ENCODE measurements at places on chromosomes 2 and 18.

- no peak for DNase-seq
Observed at GRCh38 chr2:9434489-9434888, 11.0 kb downstream of the CPSF3 start.

DNA sequence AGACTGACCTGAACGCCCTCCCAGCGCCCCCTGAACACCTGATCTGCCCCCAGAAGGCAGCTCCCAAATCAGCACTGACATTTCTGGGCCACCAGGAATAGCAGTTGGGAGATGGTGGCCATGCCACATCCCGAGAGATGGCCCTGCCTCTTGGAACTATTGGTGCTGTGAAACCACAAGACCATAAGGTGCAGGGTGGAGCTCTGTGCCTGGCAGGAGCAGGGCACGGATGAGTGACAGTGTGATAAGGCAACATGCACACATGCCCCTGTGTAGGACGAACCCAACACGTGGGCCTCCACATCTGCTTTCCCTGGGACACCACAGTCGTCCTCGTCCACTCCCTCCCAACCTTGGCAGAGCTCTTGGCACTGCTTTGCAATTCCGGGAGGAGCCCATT is 26.9 kb downstream of the ANO7 start:
- DNase-seq: no peak

DNA sequence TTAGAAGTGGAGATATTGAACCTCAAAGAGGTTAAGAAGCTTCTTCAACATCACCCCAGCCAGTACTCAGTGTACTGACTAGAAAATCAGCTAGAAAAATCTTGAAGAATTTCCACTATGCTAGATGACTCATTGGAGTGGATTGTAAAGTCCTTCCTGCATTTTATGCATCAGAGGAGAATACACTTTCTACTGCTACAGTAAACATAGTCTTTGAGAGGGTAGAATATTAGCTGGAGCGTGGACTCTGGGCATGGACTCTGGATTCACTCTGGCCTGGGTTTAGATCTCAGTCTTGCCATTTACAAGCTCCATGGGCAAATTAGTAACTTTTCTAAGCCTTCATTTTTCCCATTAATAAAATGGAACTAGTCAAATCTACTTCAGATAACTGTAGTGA is 215.9 kb downstream of the IRS1 start:
- DNase-seq: no peak

DNA sequence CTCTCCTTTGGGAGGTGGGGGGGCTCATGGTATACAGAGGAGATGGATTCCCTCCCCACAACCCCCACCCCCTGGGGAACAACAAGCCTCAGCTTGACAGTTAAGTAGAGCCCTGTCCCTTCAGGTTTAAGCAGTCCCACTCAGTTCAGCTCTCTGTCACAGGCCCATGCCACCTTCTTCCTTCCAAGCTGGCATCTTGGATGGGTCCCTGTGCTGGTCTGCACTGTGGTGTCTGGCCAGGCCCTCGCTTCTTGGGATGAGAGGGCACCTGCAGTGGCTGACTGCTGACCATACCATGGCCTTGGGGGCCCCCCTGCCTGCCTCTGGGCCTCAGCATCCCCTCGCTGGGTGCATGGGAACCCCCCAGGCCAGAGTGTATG is 20.4 kb upstream of the GPR17 start:
- DNase-seq: no peak

GRCh38 chr2:24843330-24843860 is 50.2 kb downstream of the CENPO start:
- DNase-seq: no peak

- no peak for DNase-seq
Observed at GRCh38 chr2:29834036-29834540, 87.3 kb downstream of the ALK start.

DNA sequence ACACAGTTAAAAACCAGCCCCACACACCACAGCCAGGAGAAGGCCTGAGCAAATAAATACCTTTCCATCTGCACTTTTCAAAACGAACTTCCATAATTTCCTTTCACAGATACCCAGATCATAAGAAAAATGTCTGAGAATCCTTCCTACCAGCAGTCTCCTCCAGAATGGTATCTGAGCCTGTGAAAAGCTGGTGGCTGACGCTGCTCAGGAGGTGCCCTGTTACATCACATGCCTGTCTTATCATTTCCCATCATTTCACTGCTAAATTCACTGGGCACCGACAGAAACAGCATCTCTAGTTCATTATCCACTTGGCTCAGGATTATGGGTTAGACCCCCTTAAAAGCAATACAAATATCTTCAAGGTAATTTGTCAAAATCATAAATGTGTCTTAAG is 4.4 kb downstream of the CRACDL start:
- DNase-seq: no peak

DNA sequence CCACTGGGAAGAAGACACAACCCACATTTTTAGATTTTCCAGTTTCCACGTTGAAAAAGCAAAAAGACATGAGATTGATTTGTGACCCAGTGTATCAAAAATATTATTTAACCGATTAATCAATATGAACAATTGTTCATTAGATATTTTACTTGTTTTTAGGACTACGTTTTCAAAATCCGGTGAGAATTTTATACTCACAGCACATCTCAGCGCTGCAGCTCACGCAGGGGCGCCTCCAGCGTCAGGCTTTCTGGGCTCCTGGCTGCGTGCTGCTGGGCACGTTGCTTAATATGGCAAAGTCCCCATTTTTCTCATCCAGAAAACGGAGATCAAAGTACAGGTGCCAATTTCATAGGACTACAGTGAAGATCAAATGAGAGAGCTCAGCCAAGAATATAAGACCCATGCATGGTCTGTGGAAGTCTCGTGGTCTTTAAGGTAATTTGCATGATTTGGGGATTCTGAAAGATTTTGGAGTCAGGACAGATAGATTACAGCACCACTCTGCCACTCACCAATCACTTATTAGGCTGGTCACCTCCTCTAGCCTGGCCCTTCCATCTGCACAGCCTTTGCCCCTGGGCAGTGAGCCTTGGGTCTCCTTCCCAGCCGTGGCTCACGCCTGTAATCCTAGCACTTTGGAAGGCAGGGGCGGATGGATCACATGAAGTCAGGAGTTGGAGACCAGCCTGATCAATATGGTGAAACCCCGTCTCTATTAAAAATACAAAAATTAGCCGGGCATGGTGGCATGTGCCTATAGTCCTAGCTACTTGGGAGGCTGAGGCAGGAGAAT is 36.2 kb downstream of the PTPN18 start:
- DNase-seq: no peak

DNA sequence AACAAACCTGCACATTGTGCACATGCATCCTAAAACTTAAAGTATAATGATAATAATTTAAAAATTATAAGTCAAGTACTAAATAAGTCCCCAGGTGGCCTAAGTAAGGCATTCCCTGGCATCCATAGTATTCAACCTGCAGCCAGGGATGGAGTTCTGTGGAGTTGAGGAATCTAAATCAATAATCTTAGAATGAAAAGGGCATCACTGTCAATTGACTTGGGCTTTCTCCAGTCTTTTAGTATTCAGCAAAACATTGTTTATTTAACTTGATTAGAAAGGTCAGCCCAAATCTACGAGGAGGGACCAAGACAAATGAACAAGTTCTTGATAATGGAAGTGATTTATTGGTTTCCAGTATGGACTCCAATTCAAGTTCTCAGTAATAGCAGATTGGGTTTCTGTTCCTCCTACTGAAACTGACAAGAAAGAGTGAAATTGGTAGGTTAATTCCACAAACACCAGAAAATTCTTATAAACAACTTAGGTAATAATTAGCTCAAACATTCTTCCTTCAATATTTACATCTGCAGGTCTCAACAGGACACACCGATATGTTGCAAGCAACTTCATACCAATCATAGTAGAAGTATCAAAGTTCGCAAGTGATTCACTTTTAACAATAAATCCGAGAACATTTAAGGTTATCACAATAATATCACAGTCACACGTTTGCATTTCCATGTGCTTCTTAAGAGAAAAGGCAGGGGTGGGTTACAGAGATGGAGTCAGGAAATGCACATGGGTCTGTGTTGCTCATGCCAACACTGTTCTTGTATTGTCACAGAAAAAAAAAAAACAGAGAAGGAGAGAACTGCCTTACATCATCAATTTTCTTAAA is 51.7 kb upstream of the EHBP1 start:
- DNase-seq: no peak

GRCh38 chr2:215850380-215850779 is 163.0 kb downstream of the MREG start:
- DNase-seq: no peak

DNA sequence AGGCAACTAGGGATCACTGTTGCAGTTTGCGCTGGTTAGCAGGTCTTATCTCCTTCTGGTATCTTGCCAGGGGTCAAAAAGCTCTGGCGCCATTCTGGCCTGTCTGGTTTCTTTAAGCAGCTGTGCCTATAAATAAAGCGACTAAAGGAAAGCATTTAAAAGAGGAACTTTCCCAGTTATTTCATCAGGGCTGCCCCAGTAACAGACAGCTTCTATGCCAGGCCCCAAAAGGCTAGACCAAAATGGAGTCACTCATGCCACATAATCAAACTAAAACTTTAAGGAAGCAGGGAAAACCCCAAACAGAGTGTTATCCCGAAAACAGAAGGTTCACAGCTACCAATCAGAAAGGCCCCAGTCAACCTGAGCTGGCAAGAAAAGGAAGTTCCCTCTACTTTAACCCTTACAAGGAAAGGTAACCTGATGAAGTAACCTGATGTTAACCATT is 41.2 kb upstream of the HNRNPA3 start:
- no peak for DNase-seq

GRCh38 chr2:2219984-2220383 is 111.1 kb downstream of the MYT1L start:
- DNase-seq: no peak

DNA sequence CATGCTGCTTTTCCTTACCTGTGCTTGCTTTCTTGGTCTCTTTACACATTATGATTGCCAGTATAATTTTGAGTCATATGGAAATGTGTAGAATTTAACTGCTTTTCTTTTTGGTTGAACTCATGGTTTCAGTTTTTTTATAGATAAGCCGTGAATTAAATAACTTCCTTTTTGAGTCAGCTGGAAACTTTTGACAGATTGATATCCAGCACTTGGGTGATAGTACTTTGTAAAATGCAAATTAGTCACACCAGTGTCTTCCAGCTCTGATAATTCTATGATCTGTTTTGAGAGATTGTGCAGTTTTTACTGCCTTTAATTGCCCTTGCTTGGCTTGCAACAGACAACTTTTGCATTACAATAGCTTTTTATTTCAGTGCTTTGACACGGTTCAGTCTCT is 86.4 kb downstream of the NCOA1 start:
- no peak for DNase-seq

Measured in CD4-positive, alpha-beta T cell (primary cell).